ENCODE measurements at places on chromosomes 13 and 19.
A peak's percentile ranks its signal among the peaks of the same experiment; 100 is the strongest.

GRCh38 chr19:51807111-51807701, 12.2 kb downstream of the FPR3 start:
- peak; percentile 81 for DNase-seq

DNA sequence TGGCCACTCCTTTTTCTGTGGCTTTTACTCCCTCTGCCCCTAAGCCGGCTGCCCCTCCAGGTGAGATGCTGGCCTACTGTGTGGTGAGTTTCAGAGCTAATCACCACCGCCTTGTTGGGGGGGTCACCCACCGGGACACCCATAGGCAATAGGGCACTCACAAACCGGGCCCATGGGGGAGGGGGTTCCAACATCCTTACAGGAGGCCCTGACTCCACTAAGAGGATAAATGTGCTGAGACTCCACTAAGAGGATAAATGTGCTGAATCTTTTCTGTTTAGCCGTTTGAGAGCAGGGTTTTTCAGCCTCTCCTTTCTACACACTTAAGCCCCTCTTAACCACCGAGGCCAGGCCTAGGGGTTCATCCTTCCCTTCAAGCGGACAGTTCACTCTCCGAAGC, 73.7 kb downstream of the SLC15A1 start:
- DNase-seq = no peak

GRCh38 chr19:5032101-5032967, 63.4 kb downstream of the KDM4B start:
- DNase-seq = no peak

- no peak for DNase-seq
Observed at GRCh38 chr13:24307211-24308067, 1.9 kb upstream of the C1QTNF9 start.

GRCh38 chr19:33245948-33246708, 20.5 kb upstream of the SLC7A10 start:
- peak; percentile 48 for DNase-seq

GRCh38 chr13:95642999-95643398, 1.5 kb downstream of the DZIP1 start:
- no peak for DNase-seq

DNA sequence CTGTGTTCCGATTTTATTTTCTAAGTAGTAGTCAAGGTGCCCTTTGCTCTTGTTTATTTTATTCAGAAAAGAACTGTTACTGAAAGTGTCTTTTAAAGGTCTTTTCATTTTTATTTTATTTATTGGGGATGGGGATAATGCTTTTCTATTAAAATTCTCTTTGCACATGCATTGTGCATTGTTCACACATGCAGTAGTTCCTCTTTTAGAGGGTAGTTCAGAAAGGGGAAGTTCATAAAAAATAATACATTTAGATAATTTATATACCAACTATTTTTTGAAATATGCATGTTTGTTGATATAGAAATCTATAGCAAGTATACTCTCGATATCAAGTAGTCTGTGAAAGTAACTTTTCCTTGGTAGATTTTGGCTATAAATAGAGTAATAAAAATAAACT, 3.5 kb downstream of the GPC5 start:
- no peak for DNase-seq

DNA sequence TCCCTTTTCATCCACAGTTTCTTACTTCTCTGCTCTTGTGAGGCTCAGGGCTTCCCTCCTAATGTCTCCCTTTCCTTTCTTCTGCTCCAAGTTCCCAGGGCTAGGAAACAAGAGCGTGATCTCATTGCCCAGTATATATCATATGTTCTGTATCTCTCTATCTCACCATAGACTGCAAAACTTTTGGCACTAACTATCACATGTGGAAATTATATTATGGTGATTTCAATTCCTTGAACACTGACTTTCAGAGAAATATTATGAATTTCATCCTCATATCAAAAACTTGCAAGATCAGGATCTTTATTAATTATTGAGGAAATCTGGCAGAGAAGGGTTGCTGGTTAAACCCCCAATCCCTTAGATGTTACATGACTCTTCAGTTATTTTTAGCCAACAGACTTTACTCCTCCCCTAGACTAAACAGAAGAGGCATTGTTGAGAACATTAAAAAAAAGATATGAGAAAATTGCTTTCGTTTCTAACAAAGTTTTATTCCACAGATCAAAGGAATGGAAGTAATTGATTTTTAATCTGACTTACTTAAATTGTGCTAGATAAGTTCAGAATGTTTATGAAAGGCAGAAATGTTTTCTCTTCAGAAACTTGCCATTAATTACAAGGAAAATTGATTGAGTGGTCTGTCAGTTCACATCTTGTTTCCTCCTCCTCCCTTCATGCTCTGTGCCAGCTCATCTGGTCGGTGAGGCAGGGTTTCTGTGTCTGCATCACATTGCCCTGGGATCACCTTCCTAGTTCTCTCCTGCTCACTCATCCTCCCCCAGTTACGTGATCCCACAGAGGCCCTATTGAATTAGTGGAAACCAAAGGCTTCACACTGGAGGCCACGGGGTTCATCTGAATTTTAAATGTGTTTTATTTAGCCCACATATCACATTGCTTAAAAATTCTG, 378.5 kb downstream of the LMO7 start:
- no peak for DNase-seq

- DNase-seq = peak; percentile 85
Observed at GRCh38 chr19:14048443-14049153, 13.3 kb downstream of the PALM3 start.

Data from suppressor macrophage treated with lipopolysaccharide for 1 hour (primary cell).